Effector memory CD8-positive, alpha-beta T cell (primary cell): ENCODE measurements at places on chromosomes 12 and 14.

GRCh38 chr14:61110316-61111082 lies 129.5 kb downstream of the SLC38A6 start:
- DNase-seq, result no peak

DNA sequence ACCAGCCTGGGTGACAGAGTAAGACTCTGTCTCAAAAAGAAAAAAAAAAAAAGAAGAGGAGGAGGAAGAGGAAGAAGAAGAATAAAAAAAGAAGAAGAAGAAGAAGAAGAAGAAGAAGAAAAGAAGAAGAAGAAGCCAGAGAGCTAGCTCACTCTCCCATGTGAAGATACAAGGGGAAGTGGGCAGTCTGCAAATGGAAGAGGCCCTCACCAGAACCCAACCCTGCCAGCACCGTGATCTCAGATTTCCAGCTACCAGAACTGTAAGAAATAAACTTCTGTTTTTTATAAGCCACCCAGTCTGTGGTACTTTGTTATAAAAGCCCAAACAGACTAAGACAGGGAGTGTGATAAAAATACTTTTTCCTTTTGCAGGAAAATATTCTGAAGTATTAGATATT lies 130.7 kb downstream of the ETNK1 start:
- DNase-seq, result no peak

DNA sequence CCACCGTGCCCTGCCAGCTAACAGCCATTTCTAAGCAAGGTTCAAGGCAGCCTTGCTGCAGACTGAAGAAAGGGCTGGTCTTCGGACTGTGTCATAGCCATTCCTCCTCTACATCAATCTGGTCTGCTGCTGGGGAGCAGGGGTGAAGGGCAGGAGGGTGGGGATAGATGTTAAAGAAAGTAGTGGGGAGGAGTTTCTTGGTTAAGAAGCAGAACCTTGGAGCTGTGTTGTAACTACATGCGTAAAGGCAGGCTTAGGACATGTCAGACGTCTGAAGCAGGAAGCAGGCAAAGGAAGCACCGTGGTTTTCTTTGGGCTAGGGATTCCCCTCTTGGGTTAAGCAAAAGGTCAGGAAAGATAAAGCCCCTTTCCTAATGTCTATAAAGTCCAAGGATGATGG lies 18.1 kb upstream of the NEK9 start:
- no peak for DNase-seq

DNA sequence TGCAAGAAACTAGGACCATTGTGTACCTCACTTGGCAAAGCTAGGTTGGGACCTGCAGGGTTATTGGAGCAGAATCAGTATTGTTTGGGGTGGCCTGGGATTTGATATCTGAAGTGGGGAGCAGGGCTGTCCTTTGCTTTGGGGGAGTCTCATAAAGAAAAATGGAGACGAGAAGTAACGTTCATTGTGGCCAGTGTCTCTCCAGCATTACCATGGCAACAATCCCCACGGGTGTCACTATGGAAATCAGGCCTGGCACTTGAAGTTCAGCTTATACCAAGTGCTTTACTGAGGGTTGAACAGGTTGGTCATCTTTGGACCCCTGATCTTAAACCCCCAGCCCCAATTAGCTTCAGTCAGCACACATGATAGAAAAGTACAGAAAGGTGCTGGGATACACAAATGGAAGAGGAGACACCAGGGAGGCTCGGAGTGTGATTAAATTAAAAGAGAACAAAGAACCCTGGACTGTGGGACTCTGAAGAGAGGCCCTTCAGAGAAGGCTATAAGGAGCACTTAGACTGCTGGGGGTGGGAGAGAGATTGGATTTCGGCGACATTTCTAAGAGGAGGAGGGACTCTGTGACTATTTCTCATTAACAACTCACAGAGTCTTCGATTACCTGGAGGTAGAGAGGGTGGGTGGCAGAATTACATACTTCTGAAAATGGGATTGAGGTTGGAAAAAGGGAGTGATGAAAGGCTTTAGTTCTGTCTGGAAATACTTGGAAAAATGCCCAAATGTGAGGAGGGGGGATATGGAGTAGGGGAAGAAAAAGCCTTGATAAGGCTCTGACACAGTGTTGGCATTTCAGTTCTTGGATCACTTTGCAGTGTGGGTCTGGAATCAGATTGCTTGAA lies 3.7 kb downstream of the KIF5A start:
- no peak for DNase-seq

GRCh38 chr12:62957233-62957953 lies 22.4 kb upstream of the PPM1H start:
- no peak for DNase-seq

GRCh38 chr14:80135305-80136088 lies 75.8 kb downstream of the DIO2 start:
- no peak for DNase-seq

DNA sequence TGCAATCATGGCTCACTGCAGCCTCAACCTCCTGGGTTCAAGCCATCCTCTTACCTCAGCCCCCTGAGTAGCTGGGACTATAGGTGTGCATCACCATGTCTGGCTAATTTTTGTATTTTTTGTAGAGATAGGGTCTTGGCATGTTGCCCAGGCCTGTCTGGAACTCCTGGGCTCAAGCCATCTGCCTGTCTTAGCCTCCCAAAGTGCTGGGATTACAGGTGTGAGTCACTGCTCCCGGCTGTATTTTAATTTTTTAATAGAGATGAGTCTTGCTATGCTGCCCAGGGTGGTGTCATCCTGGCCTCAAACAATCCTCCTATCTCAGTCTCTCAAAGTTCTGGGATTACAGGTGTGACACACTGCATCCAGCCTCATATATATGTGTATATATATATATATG lies 31.7 kb upstream of the GPRC5A start:
- no peak for DNase-seq

DNA sequence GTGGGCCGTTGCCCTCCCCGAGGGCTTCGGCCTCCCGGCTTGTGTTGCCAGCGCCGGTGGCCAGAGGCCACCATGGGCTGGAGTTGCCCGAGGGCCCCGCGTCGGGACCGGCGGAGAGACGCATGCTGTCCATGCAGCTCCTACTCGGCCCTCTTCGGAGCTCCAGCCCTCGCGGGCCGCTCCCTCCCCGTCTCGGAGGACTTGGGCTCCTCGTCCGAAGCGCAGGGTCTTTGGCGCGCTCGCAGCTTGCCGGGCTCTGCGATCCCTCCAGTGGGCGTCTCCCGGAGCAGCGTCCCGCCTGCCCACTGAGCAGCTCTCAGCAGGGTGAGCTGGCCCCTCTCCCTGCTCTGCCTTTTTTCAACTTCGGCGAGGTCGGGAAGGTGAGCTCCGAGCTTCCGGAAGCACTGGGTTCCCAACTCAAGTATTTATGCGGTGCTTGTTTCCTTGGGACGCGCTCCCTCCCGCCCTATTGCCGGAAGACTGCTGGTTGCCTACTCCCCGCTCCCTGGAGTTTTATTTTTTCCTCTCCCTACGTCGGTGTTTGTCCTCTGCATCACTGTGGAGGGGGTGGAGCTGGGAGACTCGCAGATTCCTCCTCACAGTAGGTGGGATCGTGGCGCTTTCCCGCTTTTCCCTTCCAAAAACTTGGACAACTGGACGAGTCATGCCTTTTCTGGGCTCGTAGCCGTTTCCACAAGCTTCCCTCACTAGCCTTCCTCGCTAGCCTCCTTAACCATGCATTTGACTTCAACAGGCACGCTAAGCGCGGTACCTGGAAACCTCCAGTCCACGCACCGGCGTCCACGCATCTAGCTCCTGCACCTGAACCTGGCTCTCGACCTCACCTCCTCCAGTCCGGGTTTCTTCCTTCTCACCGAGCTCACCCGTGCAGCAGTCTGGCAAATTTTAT lies at the start of gene AVPR1A:
Gene AVPR1A, minus strand, starts transcription at position 489 of the 910 bp plus-strand sequence. Its CDS starts 365 bp downstream, at position 124.
- DNase-seq, result no peak

- no peak for DNase-seq
Measured at GRCh38 chr12:95336387-95337067, 118.9 kb downstream of the VEZT start.

GRCh38 chr12:40446385-40446784 lies 221.6 kb downstream of the LRRK2 start:
- no peak for DNase-seq

DNA sequence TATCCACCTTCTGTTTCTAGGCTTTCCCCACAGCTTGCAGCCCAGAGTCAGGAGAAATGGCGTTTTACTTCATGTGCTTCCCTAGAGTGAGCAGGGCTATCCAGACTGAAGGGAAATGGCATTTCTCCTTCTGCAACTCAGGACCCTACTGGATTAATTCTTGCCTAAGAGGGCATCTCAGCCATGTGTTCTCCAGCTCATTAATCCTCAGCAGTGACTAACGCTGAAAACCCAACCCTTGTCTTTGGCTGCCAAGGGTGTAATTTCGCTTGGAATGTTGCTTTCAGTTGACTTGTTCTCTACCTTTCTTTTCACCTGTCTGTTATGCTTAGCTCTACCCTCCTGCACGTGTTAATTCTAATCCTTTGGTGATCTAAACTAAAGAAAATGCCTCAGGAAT lies 21.0 kb upstream of the EMP1 start:
- no peak for DNase-seq

- DNase-seq, result no peak
Measured at GRCh38 chr12:125688881-125689280, 623.6 kb downstream of the AACS start.

DNA sequence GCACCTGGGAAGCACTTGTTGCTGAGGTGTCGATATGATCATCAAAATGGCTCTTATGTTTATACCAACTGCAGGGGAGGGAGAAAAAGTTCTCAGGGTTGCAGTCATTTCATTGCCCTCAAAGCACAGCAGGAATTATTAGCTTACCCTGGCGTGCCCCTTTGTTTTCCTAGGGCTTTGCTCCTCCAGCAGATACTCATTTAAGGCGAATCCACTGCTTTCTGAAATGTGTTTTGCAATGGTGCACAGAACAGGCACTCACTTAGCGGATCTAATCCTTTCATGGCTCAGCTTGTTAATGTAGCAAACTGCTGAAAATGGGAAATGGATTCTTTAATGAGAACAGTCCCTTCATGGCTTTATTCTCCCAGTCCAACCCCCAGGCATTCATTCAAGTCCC lies 76.7 kb downstream of the NKX2-1 start:
- no peak for DNase-seq

DNA sequence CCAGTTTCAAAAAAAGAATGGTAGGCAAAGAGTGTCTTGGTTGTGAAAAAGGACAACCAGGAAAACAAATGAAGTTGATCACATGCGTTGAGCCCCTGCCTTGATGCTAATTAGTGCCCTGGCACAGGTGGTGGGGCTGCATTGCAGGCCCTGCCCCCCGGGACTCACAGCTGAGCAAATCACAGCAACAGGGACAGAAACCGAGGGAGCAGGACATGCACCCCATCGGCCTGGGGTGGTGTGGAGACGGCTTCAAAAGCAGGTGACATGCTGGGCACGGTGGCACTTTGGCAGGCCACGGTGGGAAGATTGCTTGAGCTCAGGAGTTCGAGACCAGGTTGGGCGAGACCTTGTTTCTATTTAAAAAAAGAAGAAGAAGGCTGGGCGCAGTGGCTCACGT lies 1.1 kb upstream of the PAPLN start:
- no peak for DNase-seq

DNA sequence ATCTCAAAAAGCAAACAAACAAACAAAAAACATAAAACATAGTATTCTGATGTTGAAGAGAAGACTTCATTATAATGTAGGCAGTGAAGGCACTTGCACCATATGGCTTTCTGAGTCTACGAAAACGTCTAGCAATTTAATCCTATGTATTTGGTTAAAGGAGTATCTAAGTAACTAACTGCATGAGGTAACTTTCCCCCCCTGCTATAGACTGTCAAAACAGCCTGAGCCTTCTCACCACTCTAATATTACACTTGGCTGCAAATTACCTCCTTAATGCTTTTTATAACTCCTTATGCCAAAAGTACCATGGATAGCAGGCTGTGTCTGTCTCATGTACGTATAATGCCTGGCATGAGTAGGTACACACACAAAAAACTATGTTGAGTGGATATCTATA lies 607.6 kb upstream of the FLRT2 start:
- DNase-seq, result no peak

DNA sequence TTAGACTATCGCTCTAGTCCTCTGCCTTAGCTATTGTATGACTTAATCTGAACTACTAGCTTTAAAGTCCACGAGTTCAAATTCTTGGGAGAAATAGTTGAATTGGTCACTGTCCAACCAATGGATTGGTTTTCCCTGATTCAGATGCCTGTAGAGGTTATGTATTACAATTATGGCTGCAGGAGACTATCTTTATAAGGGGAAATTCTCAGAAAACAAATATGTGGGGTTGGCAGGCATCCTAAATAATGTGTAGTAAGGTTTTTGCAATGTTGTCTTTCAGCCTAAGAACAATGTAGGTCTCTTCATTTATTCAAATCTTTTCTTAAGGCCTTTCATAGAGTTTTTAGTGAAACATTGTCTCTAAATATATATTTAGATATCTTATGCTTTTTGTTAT lies 26.9 kb downstream of the MYRFL start:
- DNase-seq, result no peak

GRCh38 chr14:77542421-77543239 lies 44.0 kb upstream of the ISM2 start:
- DNase-seq, result no peak

GRCh38 chr12:124636138-124636978 lies 68.9 kb upstream of the NCOR2 start:
- no peak for DNase-seq

GRCh38 chr12:108802101-108802961 lies 55.1 kb downstream of the SSH1 start:
- no peak for DNase-seq

DNA sequence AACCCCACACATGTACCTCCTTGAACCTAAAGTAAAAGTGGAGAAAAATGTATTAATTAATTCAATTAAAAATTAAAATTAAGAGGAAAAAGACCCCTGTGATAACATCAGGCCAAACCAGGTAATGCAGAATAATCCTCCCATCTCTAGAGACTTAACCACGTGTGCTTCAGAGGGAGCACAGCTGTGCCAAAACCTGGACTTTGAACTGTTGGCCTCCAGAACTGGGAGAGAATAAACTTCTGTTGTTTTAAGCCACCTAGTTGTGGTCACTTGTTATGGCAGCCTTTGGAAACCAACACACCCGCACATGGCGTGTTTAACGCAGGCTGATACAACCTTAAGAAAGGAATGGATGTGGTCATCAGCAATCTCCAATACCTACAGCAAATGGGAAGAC lies 23.8 kb downstream of the OAS2 start:
- no peak for DNase-seq

GRCh38 chr12:49264466-49264872 lies 413 bp upstream of the TUBA1C start:
- DNase-seq, result peak; percentile 43

DNA sequence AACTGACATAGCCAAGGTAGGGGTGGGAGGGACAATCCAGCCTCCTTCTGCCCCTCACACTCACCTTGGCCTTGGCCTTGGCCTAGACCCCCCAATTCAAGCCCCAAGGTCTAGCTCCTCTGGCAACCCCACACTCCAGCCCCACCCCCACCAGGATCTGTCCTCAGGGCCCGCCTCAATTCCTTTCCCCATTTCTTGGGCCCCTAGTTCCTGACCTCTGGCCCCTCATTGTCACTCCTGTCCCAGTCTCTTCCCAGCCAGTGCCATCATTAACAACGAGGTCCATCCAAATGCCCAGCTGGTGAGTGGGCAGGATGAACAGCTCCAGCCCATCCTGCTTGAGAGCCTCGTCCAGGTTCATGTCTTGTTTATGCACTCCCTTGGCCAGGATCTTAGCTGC lies 6.8 kb upstream of the GDF11 start:
- DNase-seq, result no peak
